LoVo (cell line): ENCODE measurements at places on chromosomes 5 and 9.

DNA sequence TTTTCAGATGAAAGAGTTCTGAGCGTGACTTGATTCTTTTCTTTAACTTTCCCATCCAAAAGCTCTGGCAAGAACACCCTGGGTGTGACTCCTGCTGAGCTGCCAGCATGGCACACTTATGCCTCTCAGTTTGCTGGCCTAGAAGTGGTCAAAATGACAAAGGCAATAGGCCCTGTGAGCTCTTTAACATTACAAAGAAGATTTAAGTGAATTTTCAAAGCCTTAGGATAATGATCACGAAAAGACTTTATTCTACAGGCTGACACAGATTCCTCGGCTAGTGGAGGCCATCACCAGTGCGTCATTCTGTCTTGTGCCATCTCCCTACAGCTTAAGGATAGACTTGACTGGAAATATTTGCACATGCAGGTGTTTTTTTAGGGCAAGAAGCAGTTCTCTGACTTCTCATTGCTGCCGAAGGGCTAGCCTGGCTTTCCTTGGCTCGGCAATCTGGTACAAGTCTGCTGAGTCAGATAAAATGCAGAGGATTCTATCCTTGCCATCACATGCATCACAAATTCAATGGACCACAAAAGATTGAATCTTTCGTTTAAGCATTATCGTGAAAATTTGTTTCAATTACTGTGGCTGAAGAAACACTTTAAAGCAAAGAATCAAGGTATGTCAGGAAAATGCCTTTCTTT lies 311.5 kb downstream of the COX7C start:
- DNase-seq: no peak

GRCh38 chr5:6424110-6424659 lies 24.5 kb upstream of the UBE2QL1 start:
- no peak for DNase-seq

- DNase-seq: no peak
Measured at GRCh38 chr5:141765896-141766551, 84.0 kb upstream of the ARAP3 start.

DNA sequence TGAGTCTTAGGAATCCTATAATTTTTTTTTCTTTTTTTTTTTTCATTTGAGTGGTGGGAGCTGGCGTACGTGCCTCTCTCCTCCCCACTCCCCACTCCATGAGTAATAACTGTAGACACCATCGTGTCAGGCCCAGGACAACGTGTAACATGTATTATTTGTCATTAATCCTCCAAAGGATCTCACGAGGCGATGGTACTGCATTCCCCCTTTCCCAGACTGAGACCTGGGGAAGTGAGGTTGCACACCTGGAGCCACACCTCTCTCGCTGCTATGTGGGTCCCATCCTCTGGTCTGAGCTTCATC lies 6.1 kb upstream of the IER5L start:
- no peak for DNase-seq

GRCh38 chr9:90891308-90892040 lies 89.9 kb downstream of the SYK start:
- no peak for DNase-seq

DNA sequence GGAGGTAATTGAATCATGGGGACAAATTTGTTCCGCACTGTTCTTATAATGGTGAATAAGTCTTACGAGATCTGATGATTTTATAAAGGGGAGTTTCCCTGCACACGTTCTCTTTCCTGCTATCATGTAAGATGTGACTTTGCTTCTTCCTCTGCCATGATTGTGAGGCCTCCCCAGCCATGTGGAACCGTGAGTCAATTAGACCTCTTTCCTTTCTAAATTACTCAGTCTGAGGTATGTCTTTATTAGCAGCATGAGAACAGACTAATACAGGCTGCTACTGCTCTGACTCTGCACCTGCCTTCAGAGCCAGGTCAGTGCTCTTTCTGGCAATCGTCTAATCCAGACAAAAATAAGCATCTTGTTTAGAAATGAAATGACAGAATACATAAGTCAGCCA lies 479.2 kb upstream of the TUSC1 start:
- DNase-seq: no peak

DNA sequence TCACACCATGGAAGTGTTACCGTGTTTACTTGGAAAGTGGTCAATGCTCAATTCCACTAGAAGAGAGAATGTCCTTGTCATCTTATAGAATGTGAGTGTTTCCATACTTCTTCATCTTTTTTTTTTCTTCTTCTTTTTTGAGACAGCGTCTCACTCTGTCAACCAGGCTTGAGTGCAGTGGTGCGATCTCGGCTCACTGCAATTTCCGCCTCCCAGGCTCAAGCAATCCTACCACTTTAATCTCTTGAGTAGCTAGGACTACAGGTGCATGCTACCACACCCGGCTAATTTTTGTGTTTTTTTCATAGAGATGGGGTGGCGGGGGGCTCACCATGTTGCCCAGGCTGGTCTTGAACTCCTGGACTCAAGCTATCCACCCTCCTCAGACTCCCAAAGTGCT lies 137.3 kb upstream of the PCA3 start:
- DNase-seq: no peak

DNA sequence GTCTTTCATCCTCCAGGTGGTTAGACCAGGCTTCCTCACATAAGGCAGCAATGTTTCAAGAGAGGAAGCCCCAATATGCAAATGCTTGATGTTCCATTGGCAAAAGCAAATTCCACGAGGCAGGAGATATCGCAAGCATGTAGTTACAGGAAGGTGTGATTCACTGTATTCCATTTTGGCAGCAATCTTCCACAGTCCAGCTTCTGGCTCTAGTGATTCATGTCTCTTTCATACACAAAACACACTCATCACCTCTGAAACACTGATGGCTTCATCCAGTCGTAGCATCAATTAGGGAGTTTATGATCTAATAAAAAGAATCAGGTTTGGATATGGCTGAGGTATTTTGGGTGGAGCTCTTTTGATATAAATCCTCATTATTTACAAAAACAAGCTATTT lies 552.2 kb upstream of the RIOK2 start:
- DNase-seq: no peak

GRCh38 chr9:70291446-70291845 lies 32.7 kb downstream of the SMC5 start:
- no peak for DNase-seq

DNA sequence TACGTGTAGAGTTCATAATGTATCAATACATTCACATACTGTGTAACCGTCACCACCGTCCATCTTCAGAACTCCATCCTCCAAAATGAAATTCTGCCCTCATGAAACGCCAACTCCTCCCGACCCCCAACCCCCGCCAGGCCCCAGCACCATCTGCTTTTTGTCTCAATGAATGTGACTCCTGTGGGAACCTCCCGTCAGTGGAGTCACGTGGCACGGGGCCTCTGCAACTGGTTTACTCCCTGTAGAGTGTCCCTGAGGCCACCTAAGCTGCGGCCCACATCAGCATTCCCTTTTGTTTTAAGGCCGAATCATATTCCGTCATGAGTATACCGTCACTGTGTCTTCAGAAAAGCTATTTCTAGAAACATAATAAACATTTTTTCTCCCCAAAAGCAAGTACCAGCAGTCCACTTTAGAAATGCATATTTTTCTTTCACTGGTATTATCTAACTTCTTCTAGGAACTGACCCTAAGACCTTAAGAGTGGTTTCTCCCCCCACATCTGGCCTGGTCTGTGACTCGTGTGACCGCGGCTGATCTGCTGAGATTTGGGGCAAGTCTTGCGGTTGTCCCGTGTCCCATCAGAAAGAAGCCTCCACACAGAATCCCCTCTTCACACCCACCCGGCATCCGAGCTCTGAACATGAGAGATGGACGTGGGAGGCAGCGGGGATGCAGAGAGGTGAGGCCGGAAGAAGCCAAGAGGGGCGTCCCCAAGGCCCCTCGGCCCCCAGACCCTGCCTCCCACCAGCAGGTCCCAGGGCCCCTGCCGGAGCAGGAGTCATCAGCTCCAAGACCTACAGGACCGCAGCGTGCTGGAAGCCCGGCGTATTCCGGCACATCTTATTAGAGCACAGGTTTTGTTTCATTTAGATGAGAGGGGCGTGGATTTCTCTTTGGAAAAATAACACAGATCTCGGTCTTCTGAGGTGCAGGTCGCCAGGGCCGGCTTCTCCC lies 38.3 kb downstream of the SLC6A3 start:
- DNase-seq: no peak

DNA sequence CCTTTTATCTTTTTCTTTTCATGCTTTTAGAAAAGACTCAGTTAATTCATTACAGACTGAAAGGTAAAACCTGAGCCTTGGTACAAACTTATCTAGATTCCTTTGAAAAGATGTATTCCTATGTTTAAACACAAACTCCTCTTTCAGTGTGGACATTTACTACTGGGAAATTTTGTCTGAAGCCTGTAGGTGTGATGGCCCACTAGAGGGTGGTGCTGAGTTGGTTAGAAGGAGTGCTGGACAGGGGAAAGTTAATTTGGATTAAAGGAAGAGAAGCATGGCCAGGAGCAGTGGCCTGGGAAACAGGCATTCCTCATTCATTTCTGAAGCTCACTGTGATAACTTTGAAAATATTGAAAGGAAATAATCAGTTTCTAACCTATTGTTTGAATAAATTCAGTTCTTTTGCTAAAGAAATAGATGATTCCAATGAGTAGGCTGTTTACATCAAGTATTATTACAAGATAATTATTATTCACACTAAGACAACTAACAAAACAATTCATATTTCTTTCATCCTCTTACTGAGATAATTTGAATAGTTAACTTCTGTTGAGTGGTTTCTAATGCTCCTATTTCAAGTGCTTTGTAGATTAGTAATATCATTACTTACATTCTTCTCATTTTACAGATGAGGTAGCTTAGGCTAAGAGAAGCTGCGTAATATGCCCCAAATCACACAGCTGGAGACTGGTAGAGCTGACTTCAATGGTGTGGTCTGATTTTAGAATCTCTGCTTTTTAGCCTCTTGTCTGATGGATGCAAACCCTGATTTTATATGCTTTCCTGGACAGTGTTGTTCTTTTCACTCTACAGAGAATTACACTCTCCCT lies 150.9 kb downstream of the ADGRV1 start:
- peak; percentile 55 for DNase-seq

DNA sequence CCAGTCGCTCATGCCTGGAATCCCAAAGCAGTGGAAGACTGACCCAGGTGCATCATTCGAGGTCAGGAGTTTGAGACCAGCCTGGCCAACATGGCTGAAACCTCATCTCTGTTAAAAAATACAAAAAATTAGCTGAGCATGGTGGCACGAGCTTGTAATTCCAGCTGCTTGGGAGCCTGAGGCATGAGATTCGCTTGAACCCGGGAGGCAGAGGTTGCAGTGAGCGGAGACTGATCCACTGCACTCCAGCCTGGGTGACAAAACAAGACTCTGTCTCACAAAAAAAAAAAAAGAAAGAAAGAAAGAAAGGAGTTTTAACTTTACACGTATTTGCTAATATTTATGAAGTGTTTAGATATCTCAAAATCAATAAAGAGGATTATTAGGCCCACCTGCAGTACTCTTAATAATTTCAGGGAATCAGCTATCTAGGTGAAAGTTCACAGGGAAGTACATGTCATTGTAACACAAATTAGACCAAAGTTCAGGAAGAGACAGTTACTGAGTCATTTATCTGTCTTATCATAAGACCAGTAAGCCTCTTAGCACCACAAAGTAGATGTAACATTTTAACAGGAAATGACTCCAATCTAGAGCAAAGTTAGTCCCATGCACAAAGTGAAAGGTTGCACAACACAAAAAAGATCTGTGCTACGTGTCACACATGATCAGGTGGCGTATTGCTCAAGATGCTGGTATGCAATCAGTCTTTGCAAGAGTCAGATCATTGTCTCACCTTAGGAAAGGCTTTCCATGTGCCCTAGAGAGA lies 34.1 kb upstream of the PLIN2 start:
- DNase-seq: peak; percentile 94

- DNase-seq: peak; percentile 64
Measured at GRCh38 chr5:139392678-139393496, 2.0 kb downstream of the PROB1 start.

DNA sequence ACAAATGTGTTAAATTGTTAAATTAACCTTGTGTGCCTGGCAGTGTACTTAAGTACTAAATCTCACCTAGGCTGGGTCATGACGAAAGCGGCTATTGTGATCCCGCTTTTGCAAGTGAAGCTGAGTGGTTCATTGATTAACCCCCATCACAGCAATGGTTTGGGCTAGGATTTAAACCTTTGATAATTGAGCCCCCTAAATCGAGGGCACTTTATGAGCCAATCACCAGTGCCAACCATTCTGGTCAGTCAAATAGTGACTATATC lies 22.8 kb downstream of the HNRNPK start:
- no peak for DNase-seq

DNA sequence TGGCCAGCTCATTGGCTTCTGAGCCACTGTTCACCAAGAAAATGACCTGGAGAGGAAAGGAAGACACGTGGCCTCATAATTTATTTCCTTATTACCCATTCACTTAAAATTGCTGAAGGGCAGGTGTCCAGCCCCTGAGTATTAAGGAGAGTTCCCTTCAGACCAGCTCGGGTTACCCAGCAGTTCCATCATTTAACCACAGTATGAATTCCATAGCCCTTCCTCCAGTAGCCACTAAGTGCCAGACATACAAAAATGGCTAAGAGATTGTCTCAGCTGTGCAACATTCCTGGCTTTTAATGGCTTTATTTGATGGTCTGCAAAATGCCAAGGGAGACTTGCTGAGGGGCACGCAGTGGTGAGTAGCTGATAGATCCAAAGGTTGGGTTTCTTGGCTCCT lies 12.5 kb downstream of the AGXT2 start:
- no peak for DNase-seq

DNA sequence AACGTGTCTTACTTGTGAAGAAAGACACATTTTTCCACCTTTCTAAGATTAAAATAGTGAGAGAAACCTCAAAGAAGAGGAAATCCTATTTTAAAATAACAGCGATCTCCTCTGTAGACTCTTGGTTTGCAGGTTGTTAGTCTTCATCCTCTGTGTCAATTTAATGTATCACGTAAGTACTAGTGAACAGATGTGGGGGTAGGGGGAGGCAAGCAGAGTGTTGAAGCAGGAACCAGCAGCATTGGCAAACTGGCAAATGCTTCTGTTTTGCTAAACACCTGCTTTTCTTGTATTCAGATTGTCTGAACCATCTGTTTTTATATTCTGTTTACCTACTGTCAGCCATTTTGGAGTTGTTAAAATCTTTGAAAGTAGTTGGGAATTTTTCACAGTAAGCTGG lies 159.3 kb upstream of the TLX3 start:
- no peak for DNase-seq

GRCh38 chr9:137470785-137471184 lies 11.7 kb upstream of the NSMF start:
- DNase-seq: no peak

DNA sequence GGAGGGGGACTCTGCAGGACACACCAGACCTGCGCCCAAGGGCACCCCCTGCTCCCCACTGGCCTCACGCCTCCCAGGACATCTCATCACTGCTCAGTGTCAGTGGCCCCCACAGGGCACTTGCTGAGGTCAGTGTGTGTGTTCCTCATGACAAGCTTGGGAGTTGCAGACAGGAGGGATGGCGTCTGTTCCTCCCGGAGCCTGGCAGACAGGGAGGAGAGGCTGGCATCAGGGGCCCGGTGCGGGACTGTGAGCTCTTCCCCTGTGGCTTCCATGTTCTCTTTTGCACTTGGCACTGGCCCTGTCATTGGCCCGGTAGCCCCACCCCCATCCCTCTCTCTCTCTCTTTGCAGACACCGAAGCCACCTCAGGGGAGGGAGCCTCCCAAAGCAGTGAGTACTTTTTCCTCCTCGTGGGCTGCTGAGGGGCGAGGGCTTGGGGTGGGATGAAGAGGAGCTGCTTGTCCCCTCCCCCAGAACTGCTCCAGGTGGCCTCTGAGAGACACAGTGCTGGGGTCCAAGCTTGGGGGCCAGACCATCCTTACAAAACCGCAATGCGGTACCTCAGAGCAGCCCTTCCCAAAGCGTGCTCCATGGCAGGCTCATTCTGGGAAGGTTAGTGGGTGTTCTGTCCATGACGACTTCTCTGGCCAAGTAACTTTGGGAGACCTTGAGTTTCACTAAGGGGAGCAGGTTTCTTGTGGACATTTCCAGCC lies 75.7 kb downstream of the AMBP start:
- no peak for DNase-seq
